ENCODE measurements at places on chromosomes 1 and 21.

- DNase-seq = no peak
Measured at GRCh38 chr1:165342587-165342986, 13.9 kb downstream of the LMX1A start.

DNA sequence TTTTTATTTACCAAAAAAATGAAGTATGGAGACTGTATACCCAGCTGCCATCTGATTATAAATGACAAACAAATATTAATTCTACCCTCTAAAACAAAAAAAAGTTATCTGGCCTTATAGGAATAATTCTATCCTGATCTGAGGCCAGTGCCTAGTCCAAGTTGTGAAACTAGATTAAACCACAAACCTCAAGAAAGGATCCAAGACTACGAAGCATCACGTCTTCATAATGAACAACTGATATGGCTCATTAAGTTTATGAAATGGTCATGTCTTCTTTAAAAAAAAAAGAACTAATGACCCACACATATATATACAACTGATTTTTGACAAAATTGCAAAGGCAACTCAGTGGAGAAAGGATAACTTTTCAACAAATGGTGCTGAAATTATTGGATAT, 32.4 kb upstream of the CTTNBP2NL start:
- no peak for DNase-seq

- no peak for DNase-seq
Measured at GRCh38 chr1:224526771-224527170, 89.3 kb upstream of the CNIH3 start.

DNA sequence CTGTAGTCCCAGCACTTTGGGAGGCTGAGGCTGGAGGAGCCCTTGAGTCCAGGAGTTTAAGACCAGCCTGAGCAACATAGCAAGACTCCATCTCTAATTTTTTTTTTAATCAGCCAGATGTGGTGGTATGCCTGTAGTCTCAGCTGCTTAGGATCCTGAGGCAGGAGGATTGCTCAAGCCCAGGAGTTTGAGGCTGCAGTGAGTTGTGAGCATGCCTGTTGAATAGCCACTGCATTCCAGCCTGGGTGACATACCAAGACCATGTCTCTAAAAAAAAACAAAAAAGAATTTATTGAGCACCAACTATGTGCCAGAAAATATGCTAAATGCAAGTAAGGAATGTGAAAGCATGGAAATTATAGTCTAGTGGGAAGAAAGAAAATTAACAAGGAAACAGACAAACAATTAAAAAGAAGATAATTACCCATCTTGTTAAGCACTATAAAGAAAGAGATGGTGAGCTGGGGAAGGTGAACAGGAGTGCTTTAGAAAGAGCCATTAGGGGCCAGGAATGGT, 104.0 kb upstream of the ZNF678 start:
- no peak for DNase-seq

DNA sequence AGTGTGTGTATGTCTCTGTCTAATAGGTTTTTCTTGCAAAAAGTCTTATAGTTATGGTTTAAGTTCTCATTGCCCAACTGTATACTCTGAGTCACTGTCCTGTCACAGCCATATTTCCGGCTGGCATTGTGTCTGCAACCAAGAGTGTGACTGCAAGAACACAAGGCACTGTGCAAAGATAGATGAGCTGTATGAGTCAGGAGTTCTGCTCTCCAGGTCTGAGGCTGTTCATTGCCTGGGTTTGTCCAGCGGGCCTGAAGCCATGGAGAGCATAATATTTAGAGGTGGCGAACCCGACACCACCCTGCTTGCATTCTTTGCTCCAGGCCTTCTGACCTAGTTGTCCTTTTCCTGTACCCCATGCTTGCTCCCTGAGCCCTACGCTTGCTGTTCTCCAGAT, 50.9 kb upstream of the CNIH3 start:
- DNase-seq = peak; percentile 66
